Activated T-cell treated with anti-CD3 and anti-CD28 coated beads, Interleukin-2, amount 50 U/mL, for 72 hours (primary cell): ENCODE measurements at places on chromosomes 5 and 9. TPM values are rescaled to one million over a fixed set of nuclear protein-coding genes. Genes with fewer than 3 reads are reported as not detected.

DNA sequence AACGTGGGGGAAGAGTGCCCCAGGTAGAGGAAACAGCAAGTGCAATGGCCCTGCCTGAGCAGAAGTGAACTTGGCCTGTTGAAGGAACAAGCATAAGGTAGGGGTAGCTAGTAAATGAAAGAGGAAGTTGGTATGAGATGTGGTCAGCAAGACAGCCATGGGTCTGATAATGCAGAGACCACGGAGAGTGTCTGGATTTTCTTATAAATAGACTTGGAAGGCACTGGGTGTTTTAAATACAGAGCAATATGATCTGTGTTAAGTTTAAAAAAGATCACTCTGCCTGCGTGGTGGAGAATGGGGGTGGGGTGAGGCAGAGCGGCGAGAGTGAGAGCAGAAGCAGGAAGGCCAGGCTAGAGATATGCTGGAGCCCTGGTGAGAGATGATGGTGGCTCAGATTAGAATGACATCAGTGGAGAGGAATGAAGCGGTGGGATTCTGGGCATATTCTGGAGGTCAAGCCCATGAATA, 4.2 kb downstream of the ADAM19 start:
- peak; percentile 45 for DNase-seq

Gene OR1Q1
- 0.26 TPM for total RNA-seq

DNA sequence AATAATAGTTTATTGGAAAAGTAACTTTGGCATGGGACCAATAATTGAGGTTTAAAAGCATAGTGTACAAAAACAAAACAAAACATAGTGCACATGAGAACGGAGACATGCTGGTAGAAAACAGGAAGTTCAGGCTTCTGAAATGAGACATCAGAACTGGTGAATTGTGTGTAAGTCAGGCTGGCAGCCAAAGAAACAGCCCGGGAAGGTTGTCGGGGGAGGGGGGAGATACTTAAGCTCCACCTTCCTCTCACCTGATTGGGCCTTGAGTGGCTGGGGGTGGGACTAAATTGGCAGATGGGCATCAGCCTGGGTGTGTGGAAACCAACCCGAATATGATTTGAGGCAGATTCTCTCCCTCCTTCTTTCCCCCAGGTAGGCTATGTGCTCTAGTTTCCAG, 256.3 kb downstream of the SMARCA2 start:
- peak; percentile 38 for DNase-seq

DNA sequence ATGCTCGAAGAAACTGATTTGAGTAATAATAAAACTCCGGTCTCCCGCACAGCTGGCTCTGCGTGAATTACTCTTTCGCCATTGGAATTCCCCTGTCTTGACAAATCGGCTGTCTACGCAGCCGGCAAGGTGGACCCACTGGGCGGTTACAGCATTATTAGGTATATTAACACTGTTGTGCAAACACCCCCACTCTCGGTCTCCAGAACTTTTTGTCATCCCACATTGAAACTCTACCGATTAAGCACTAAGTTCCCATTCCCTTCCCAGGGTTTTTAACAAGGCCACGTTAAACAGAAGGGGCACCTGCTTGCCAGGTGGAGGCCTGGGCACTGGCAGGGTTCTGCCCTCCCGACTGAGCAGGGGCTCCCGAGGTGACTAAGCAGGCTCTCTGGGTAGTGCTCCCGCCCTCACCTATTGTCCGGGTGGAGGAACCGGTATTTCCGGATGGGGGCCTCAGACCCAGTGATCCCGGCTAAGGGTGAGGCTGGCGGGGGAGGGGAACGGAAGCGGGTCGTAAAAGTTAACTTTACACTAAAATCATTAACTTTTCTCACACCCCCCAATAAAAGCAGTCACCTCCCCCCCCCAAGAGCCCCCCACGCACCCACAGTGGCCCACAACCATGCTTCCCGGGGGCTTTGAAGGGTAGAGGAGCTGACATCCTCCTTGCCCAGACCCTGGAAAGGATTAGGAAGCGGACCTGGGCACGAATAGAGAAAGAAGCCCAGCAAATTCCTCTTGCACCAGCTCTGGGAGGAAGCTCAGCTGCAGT, 53.5 kb upstream of the TJP2 start:
- peak; percentile 25 for DNase-seq
